ENCODE measurements at places on chromosomes 5 and 9.

- peak; percentile 74 for DNase-seq
These were observed 26.5 kb downstream of the COL27A1 start for GRCh38 chr9:114181607-114182409.

DNA sequence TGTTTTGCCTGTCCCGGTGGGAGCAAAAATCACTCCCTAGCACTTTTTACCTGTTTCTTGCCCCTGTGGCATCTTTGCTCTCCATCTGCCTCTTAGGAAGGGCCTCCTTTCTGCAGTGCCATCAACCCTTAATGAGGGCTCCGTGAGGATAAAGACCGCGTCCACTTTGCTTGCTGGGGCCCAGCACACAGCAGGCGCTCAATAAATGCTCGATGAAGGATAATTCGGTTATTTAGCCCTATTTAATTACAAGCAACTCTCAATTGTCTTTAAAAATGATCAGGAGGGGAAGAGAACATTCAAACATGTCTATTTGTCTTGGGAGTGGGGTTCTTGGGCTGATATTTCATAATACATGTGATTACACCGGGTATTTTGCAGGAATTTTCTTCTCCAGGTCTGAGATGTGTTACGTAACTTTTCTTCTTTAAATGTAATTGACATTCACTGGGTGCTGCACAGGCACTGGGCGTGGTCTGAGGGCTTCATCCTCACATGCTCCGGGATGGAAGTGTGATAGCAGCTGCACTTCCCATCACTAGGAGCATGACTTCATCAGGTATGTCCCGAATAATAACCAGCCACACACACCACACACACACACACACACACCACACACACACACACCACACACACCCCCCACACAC is 19.8 kb upstream of the NTNG2 start:
- DNase-seq: no peak

DNA sequence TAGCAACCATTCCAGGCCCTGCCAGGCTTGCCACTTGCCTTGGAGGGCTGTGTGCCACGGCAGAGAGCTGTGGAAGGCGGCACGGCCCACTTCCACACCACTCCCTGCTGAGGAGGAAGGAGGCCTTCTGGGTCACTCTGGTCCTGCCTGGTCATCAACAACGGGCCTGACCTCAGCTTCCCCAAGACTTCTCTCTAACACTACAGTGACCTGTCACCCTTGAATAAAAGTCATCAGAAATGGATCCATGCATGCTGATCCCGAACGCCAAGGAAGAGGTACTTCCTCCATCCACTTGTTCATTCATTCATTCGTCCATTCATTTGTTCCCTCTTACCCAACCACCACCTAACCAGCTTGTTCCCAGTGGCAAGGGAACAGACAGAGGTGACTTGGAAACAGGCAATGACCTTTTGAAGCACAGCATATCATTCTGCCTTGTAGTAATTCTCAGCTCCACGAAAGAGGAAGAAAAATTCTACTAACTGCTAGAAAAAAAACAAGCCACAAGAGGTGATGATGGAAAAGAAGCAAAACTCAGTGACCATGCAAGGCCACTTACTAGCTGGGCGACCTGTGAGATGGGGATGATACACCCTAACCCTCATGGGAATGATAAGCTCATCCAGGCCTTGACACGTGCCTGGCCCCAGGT is 58.6 kb downstream of the STK10 start:
- DNase-seq: no peak

GRCh38 chr5:170523142-170523551 is 19.3 kb downstream of the KCNIP1 start:
- DNase-seq: peak; percentile 60

- no peak for DNase-seq
These were observed 40.7 kb downstream of the AHRR start for GRCh38 chr5:362189-362588.

DNA sequence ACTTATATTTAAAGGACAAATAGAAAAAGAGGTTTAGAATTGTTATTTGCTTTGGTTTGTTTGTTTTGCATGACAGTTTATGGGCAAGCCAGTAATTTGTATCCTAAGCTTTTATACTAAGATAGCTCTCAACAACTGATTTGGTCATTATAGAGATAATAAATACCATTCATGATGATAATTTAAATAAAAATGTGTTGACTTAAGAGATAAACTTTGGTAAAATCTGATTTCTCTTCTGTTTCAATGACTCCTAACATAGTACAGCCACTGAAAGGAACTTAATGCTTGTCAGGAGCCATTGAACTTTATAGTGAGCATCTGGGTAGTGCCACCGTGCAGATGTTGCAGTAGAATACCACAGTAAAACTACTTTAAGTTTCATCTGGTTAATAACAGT is 160.7 kb upstream of the ACOT12 start:
- DNase-seq: no peak

DNA sequence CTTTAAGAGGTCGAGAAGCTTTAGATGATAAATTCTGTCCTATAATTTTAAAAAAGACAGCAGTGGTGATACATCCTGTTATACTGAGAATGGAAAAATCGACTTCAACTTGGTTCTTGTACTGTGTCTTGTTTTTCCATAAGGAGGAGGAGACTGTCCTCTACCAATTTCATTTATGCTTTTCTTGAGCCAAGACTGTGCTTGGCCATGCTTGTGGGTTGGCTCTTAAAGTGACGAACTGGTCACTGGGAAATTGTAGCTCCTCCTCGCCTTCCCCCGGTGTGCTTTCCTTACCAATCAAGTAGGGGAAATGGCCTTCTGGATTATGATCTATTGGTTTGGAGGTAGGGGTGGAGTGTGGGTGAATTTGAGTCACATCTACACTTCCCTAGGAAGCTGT is 67.1 kb upstream of the HSPB3 start:
- peak; percentile 94 for DNase-seq

GRCh38 chr5:179060116-179061008 is at the start of gene ZNF354C:
TSS of gene ZNF354C (plus strand) at chr5:179060373. CDS start at chr5:179062069, 1,696 bp downstream.
- DNase-seq: peak; percentile 97

DNA sequence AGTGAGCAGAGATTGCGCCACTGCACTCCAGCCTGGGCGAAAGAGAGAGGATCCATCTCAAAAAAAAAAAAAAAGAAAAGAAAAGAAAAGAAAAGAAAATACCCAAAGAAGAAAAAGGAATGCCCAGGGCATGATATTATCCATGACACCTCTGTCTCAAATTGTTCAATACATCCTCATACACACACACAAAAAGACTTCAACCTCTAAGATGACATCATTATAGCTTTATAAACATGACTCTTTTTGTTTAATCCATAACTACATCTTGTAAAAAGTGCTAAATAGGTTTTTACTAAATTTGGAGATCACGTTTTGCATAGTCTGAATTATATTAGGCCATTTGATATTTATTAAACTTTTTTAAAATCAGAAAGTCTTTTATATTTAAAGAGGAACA is 33.1 kb downstream of the ANKRD31 start:
- DNase-seq: no peak

GRCh38 chr9:137660144-137660543 is 41.3 kb downstream of the EHMT1 start:
- no peak for DNase-seq

GRCh38 chr9:911005-911404 is 65.5 kb upstream of the DMRT3 start:
- DNase-seq: no peak

DNA sequence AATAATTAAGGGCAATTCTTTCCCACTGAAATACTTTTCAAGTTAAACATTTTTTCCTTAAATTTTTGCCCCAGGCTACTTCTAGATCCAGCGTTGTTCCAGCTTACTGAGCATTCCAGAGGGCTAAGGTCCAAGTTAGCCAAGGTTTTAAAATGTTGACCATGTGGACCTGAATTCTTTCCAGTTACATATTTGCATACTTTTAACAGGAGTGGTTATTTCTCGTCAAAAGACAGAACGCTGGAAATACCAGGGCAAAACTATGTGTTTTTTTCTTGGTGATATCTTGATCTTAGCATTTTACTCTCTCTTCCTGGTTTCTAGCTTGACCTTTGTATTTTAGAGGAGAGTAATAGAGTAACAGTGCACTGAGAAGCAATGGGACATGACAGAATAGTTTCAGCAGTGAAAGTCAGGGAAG is 32.8 kb downstream of the TMC1 start:
- peak; percentile 76 for DNase-seq

DNA sequence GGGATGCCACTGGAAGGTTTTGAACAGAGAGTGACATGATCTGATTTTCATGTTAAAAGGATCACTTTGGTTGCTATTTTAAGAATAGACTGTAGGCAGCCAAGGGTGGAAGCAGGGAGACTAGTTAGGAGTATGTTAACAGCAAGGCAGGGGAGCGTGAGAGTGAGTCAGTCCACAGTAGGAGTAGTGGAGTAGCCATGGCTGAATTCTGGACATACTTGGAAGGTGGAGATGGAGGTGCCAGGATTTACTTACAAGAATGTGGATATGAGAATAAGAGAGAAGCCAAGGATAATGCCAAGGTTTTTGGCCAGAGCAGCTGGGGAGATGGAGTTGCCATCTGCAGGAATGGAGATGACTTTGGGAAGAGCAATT is 118.8 kb downstream of the GALNT10 start:
- DNase-seq: no peak

GRCh38 chr9:9598723-9599122 is 1014.1 kb downstream of the PTPRD start:
- DNase-seq: no peak

DNA sequence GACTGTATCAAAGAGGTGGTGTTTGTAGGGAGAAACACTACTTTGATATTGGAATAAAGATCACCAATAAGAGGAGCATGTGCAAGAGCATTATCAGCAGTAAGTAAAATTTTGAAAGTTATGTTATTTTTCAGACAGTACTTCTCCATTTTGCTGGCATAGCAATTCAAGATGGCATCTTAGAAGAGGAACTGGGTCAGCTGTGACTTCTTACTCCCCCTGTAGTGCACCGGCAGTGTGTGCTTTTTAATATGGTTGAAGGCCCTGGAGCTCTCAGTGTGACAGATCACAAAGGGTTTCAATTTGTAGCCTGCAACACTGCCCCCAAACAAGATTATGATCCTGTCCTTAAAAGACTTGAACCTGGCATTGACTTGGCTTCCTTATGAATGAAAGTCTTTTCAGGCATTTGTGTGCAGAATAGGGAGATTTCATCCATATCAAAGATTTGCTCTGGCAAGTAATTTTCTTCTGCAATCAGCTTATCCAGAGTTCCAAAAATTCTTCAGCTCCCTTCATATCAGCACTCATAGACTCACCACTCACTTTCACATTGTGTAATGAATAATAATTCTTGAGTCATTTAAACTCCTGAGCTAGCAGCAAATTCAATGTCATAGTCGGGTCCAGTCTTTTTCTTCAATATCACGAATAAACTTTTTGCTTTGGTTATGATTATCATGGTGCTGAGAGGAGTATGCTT is 105.7 kb upstream of the MAMDC2 start:
- DNase-seq: no peak

- no peak for DNase-seq
These were observed 206.9 kb upstream of the MVB12B start for GRCh38 chr9:126119731-126120130.

GRCh38 chr9:127207734-127208410 is 56.7 kb upstream of the GARNL3 start:
- no peak for DNase-seq

- no peak for DNase-seq
These were observed 38.9 kb downstream of the PRRC2B start for GRCh38 chr9:131432597-131433301.

GRCh38 chr9:132896264-132896663 is 17.6 kb downstream of the SPACA9 start:
- no peak for DNase-seq

GRCh38 chr5:137778772-137779564 is 24.8 kb upstream of the HNRNPA0 start:
- peak; percentile 60 for DNase-seq

DNA sequence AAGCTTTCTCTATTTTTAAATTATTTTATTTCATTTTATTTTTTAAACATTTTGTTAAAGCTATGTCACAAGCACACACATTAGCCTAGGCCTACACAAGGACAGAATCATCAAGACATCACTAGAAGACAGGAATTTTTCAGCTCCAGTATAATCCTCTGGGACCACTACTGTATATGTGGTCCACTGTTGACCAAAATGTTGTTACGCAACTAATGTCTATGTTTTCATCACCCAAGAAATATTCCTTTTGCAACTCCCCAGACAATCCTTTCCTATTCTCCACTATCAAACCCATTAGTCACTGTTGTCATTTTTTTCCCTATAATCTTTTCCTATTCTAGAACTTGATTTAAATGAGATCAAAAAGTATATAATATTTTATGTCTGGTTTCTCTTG is 2371.7 kb upstream of the C9orf72 start:
- no peak for DNase-seq

DNA sequence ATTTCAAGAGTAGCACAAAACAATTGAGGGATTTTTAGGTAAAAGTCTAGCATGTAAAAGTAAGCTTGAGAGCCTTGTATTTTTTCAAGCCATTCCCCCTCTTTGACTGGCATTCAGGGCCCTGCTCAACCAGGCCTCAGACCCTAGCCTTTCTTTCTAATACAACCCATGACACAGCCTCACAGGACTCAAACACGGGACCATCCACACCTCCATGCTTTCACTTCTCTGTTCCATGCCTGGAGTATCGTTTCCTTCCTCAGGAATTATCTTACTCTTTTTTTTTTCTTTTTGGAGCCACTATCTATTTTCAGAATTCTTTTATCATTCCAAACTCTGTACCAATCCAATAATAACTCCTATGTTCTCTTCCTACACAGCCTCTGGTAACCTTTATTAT is 560.2 kb upstream of the CLINT1 start:
- no peak for DNase-seq

DNA sequence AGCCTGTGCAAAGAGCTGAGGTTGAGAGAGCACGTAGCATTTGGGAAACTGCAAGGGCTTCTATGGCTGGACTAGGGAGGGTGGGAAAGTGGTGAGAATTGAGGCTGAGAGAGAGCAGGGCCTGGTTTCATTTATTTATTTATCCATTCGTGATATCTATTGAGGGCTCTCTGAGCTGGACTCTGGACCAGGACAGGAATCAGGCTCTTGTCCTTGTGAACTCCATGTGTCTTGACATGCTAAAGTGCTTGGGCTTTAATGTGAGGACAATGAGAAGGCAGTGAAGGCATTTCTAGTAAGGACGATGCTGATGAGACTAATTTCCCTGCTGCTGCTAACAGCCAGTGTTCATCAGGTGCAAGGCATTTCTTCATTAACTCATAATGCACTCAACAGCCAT is 95.9 kb upstream of the KLF4 start:
- no peak for DNase-seq

DNA sequence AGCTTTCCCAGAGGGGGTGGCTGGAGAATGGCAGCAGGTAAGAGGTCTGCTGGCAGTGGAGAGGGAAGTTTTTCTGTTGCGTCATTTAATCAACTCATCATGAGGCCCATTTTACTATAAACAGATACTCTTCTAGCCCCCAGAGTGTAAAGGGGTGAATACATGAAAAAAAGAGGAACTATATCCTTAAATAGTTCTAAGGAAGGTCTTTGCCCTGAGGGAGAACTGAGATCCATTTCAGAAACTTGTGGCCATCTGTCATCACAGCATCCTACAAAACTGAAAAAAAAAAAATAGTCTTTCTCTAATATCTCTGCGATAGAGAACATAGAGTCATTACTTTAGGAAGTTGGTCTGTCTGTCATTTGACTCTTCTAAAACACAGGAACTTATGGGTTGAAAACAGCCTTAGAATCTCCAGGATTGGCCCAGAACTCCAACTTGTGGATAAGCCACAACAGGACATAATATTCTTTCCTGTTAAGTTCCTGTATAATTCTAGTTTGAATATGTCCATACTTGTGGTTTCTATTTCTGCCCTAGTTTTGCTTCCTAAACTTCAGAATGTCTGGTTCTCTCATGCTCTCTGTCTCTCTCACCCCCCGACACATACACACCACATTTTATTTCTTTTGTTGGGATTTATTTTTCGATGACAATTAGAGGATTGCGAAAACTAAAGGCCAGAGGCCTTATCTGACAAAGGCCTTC is 238.5 kb upstream of the PIK3R1 start:
- peak; percentile 24 for DNase-seq

GRCh38 chr5:176446028-176446665 is 2.0 kb upstream of the FAF2 start:
- DNase-seq: no peak
